ENCODE measurements at places on chromosomes 5 and 9.

- DNase-seq = no peak
These were observed 43.1 kb downstream of the MARCHF6 start for GRCh38 chr5:10396552-10396951.

DNA sequence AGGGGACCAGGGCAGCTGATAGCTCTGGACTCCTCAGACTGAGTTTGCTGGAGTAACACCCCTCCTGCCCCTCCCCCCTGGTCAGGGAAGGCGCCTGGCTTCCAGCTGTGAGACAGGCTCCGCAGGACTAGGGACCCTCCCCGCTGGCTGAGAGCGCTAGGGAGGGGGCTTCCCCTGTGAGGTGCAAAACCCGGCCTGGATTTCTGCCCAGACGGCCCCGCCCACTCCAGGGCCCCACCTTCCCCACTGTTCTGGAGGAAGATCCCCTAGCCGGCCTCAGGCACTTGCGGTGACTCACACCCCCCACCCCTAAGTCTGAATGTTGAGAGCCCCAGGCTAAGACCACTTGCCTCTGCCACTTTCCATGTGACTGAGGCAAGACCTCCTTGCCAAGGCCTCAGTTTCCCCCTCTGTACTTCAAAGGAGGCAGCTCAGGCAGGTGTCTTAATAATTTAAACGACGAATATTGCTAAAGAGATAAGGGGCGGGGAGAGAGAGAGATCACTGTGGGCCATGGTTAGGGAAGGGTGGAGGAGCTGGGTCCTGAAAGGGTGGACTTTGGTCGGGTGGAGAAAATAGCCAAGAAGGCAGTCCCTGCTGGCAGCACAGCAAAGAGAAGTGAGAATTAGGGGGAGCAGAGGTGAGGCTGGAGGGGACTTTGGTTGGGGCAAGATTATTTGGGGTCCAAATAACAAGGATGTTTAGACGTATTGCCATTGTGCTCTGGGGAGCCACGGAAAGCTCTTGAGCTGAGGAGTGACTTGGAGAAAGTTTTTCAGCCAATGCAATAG, 1.0 kb upstream of the DAB2IP start:
- peak; percentile 41 for DNase-seq

GRCh38 chr9:107750741-107751566, 261.4 kb upstream of the KLF4 start:
- DNase-seq = no peak

- no peak for DNase-seq
These were observed 247.9 kb downstream of the DOCK8 start for GRCh38 chr9:462606-463005.

- DNase-seq = peak; percentile 60
These were observed 44.4 kb downstream of the FNBP1 start for GRCh38 chr9:129998491-129999140.
